ENCODE measurements at places on chromosomes 16 and 17.
A peak's percentile ranks its signal among the peaks of the same experiment; 100 is the strongest.

- no peak for DNase-seq
Measured at GRCh38 chr16:23354246-23354645, 52.1 kb downstream of the SCNN1B start.

DNA sequence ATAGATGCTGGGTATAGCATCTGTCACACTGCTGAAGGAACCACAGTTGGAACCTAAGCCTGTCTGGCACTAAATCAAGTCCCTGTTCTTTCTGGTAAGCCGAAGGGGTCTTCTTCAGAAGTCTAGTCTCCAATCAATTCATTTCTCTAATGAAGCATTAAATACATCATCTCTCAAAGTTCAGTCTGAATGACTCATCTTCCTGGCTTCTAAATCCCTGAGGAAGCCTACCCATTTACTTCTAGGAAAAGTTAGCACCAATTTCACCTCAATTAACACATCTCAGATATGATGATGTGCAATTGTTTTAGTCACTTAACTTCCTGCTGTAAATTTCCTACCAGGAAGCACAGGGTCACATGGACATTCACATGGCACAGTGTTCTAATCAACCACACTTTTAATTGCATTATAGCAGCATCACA is 49.9 kb downstream of the TEX14 start:
- no peak for DNase-seq

DNA sequence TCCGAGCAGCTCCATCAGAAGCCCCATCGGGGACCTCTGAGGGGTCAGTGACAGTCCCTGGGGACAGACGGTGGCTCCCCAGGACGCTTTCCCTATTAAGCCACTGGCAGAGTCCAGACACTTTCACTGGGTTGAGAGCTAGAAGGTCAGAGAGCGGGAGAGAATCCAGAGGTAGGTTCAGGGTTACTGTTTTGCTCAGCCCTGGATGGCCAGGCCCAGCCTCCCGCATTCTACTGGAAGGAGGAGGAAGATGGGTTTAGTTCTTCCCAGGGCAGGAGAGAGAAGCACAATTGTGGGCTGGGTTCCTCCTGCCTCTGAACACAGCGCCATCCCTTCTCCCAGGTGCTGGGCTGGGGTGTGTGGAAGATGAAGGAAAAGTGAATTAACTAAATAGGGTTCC is 452.8 kb downstream of the SLC39A11 start:
- DNase-seq = no peak

DNA sequence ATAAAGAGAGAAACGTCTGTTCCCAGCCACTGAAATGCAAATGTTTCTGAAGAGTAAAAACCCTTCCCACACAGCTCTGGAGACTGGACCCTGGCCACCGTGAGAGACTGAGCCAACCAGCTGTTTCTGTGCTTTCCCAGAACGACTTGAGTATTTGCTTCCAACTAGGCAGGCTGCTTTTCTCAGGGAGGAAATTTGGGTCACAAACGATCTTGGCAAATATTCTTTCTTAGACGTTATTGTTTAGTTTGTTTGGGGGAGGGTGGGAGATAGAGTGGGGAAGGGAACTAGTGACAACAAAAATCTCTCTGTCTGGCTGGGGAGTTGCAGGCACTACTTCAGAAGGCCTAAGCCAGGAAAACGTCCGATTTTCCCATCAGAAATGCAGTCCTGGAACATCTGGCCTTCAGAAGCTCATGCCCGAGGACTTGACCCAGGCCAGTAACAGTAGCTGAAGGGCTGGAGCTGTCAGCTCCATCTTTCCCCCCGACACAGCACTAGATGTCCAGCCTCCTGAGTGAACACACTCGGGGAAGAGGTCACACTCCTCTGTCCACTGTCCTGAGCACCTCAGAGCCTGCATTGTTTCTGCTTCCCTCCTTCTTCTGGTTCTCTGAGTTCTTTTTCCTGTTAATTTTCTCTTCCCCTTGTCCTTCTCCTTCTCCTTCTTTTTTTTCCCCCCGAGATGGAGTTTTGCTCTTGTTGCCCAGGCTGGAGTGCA is 4.0 kb downstream of the CCDC92B start:
- peak; percentile 46 for DNase-seq

GRCh38 chr17:9173386-9173983 is 152.2 kb downstream of the NTN1 start:
- DNase-seq = no peak

DNA sequence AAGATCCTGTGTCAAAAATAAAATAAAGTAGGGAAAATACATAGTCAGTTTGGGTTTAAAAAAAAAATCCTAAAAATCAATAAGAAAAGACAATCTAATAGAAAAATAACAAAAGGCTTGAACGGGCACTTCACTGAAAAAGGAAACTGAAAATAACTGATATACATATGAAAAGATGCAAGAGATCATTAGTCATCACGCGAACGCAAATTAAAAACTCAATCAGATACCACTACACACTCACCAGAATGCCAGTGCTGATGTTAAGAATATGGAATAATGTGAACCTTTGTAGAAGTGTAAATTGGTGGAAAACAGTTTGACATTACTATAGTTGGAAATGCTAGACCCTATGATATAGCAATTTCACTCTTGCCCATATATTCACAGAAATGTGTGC is 14.6 kb downstream of the GNGT2 start:
- DNase-seq = no peak

- peak; percentile 21 for DNase-seq
Measured at GRCh38 chr16:4692460-4693295, 684 bp upstream of the NUDT16L1 start.

- no peak for DNase-seq
Measured at GRCh38 chr17:17119106-17119505, 76.8 kb downstream of the MPRIP start.

DNA sequence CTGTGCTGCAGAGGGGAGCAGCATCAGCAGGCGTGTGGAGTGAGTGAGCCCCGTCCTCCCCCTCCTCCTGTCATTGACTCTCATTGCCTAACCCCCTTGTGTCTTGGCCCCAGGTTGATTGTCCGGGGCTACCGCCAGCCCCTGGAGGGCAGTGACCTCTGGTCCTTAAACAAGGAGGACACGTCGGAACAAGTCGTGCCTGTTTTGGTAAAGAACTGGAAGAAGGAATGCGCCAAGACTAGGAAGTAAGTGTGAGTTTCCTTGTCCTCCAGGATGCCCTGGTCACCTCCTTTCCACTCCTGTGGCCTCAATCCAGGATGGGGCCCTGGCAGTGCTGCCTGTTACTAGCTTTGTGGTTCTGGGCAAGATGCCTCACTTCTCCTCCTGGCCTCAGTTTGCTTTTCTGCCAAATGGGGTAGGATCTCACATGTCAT is 87.0 kb downstream of the ABCC1 start:
- no peak for DNase-seq

DNA sequence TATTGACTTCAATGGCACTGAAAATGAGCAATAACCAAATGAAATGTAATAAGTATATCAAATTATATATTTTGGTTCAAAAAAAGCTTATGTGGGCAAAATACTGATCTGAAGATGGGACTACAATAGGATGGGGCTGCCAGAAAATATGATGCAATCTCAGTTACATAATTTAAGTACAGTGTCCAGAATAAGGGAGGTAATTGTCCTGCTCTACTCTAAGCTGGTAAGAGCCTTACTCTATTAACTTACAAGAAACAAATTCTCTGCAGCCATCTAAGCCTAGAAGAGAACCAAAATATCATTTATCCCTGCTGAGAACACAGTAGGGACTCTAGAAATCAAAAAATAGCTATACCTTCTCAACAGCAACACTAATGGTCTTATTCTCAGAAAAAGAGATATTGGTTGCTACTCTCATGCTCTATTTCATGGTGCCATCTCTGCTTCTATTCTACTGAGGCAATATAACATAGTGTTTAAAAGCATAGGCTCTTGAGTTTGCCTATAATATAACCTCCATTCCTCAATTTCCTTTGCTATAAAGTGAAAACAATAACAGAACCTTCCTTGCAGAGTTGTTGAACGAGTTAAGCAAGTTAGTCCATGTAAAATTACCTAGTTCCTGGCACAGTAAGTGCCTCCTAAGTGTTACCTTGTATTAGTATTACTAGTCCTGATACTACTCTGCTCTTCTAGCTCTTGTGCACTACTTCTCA is 19.9 kb downstream of the NQO1 start:
- DNase-seq = no peak

DNA sequence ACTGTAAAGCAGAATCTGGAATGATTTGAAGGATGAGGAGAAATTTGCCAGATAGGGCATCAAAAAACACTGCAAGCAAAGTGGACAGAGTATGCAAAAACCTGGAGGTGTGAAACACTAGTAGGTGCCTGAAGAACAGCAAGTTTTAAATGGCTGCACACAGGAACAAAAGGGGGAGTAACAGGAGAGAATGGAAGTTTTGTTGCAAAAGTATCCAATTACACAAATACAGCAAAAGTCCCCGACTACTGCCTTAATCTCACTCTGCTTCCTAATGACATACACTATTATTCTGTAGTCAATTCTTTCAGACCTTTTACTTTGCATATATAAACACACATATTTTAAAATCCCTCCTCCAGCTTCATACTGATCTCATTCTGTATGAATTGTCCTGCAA is 1.5 kb downstream of the HEATR6 start:
- no peak for DNase-seq

GRCh38 chr17:44132275-44132821 is 8.9 kb upstream of the HDAC5 start:
- DNase-seq = no peak

- DNase-seq = no peak
Measured at GRCh38 chr17:73973586-73974409, 229.7 kb upstream of the RPL38 start.

DNA sequence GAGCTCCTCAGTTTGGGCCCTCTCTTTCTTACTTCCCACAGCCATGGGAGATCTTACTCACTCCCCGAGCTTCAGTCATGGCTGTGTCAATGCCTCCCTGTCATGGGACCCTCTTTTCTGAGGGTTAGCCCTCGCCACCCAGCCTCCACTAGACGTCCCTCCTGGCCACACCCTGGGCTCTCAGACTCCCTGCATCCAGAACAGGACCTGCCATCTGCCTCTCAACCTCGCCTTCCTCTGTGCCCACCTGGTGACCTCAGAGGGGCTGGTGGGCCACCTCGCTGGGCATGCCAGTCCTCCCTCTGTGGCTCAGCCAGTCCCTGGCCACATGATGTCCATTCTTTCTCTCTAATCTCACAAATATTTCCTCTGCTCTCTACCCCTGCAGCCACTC is 54.6 kb upstream of the MED9 start:
- no peak for DNase-seq

GRCh38 chr16:3138342-3138741 is 3.5 kb downstream of the ZNF213 start:
- no peak for DNase-seq

GRCh38 chr16:31360251-31360650 is 5.3 kb downstream of the ITGAX start:
- no peak for DNase-seq

DNA sequence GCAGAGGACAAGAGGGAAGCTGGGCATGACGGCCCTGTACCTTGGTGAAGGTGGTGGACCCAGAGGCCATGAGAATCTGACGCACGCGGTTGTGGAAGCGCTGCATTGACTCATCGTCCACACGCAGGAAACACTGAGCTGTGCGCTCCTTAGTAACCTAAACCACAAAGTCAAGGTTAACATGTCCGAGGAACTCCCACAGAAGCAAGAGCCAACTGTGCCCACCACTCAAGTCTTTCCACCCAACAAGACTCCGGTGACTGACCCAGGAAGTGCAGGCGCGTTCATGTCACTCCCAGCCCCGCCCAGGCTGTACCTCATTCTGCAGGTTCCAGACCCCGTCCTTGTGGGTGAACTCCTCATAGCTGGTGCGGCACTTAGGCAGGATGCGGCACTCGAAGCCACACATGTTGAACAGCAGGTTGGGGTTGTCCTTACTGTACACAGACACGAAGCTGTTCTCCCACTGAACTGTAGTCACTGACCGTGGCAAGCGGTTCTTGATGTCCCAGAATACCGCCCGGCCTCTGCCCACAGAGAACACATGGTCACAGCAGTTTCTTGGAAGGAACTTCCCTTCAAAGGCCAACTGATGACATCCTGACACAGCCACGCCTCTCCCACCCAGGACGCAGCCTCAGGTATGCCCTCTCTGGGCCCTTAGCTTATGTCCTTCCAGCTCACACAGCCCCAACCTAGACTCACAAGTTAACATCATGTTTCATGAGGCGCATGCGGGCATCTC is 11.5 kb downstream of the PRPF8 start:
- no peak for DNase-seq

GRCh38 chr17:81115749-81116464 is 49.4 kb upstream of the PVALEF start:
- DNase-seq = no peak

DNA sequence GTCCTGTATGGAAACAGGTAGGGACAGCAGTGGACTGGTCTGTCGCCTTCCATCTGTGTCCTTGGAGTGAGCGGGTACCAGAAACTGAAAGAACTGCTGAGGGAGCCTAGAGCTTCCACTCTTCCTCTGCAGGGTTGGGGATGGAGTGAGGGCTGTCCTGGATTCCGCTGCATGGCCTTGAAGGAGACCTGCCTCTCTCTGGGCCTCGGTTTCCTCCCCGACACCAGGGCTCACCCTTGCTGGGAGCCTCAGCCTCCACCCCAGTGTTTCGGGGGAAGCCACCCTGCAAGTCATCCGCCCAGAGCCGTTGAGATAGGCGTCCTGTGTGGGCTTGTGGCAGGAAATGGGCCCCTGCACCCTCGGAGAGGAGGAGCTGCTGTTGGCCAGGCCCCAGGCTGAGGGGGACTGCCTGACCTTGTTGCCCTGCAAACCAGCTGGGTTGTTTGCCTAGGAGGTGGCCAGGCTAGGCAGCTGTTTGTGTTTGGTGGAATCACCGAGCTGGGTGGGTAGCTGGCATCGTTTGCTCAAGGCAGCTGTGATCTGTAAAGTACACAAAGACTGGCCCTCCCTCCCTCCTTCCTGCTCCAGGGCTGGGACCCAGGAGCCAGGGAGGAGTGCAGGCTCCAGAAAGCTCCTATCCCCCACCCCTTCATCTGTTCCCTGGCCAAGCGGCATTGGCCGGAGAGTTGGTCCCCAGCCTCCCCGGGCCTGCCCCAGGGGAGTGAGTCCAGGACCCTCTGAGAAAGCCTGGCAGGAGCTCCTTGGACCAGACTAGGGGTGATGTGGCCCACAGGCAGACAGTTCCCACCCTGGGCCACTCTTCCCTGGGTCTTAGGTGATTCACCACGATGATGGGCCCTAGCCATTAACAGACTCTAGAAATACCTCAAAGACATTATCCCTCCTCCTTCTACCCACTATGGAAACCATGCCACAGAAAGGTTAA is 1.3 kb downstream of the RAB37 start:
- no peak for DNase-seq

DNA sequence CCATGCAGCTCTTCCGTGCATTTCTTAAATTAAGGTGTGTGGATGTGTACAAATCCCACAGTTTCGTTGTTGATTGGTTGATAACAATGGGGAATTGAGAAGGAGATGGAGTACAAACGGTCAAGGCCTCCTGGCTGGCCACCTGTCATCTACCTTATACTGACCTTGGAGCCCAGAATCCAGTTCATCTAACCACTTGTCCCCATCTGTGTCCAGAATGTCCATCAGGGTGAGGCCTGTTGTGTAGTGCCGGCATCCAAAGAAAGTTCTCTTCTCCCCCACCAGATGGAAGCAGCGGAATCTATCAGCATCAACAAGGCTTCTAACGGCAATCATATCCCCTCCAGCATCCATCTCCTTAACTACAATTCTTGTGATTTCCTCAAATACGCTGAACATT is 1.5 kb downstream of the GSDMB start:
- DNase-seq = peak; percentile 19

- DNase-seq = no peak
Measured at GRCh38 chr16:56610017-56610608, 1.7 kb downstream of the MT2A start.

GRCh38 chr16:4350787-4351659 is at the start of gene PAM16:
Gene PAM16, minus strand, starts transcription at chr16:4351321. Its CDS starts 87 bp downstream, at chr16:4351234.
- DNase-seq = peak; percentile 66
